Ascending aorta (tissue), 2 donors: ENCODE measurements at places on chromosomes 7 and 10. TPM values are rescaled to one million over a fixed set of nuclear protein-coding genes. Genes with fewer than 3 reads are reported as not detected.

GRCh38 chr10:116770281-116770680, 27.9 kb upstream of the HSPA12A start:
- DNase-seq = no peak

DNA sequence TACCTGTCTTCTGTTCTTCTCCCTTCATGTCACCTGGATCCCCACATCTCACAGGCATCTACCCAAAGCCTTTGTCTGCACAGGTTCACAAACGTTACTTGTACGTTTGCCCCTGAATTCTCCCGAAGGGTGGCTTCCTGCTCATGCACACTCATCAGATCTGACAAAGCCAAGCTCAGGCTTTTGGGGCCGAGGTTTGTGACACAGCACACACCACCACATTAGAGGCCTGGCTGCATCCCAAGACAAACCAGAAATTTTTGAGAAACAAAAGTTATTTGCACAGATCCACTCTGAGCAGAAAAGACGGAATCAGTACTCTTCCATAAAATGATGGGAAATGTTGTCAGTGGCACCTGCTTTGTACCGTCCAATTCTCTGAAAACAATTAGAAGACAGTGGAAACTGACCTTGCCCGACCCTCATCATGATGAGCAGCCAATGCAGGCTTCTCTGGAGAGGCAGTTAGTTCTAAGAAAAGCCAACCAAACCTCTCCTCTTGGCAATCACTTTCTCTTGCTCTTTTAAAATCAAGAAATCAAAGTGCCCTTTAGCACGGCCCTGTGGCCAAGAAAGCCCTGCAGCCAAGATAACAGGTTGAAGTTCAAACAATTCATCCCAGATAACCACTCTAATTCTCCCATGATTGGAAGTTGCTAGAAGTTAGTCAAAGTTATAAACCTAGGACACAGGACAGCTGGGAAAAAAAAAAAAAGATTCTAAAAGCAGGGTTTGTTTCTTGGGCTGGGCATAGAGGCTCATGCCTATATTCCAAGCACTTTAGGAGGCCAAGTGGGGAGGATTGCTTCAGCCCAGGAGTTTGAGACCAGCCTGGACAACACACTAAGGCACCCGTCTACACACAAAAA, 13.6 kb upstream of the SVIL start:
- DNase-seq = no peak

GRCh38 chr10:113169111-113169510, 219.1 kb downstream of the TCF7L2 start:
- no peak for DNase-seq

GRCh38 chr10:43110338-43111071, 27.7 kb upstream of the CSGALNACT2 start:
- no peak for DNase-seq

NEUROD6 gene
- total RNA-seq = not detected

- DNase-seq = peak; percentile 65
Observed at GRCh38 chr7:18458830-18459229, 36.7 kb upstream of the HDAC9 start.

DNA sequence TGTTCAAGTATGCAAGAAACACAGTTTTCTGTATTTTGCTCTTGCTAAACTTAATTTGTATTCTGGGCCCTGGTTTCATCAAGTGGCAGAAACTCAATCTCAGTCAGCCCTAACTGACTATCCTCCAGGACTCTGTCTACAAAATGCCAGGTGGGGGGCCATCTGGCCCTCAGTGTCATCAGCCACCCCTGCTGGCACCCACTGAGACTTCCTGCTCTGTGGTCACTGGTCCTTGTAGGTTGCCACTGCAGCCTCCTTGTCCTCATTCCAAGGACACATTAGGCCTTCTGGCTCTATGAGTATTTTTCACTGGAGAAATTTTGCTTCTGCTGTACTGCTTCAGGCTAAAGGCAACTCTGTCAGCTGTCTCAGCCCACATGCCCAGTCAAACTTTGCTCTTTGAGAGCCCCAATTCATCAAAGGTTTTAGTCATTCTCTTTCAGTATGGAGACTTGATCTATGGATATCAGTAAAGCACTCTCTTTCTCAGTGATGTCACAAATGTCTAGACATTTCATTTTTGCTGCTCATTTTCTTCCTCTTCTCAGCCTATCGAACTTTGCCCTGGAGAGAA, 163.6 kb downstream of the KCND2 start:
- no peak for DNase-seq

DNA sequence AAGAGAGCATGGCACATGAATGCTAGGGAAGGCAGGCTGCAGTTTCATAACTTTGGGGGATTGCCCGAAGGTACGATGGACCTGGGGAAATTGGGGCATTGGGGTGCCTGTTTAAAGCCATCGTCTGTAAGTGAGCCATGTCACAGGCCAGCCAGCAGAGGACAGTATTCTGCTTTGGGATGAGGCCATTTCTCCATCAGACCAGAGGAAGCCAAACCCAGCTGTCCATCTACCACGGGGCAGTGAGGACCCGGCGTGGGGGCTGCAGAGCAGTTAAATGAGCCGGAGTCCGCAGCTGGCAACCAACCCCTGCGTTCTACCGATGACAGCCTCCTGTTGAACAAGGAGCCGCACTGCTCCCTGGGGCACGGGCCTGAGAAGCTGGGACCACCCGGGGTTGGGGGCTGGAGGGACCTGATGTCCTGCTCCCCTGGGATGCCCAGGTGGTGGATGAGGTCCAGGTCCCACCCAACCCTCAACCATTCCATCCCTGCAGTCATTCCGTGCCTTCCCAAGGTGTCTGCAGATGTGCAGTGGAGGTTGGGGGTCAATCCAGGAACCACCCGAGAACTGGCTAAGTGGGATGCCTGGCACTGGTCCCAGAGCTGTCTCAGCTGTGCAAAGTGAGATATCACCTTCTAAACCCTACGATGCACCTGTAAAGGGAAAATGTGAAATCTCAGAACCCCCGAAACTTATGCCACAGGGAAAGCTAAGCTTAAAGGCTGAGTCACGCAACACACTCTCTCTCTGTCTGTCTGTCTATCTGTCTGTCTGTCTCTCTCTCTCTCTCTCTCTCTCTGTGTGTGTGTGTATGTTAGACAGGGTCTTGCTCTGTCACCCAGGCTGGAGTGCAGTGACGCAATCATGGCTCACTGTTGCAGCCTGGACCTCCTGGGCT, 12.1 kb upstream of the RHBDD2 start:
- no peak for DNase-seq
